ENCODE measurements at places on chromosomes 1 and 21.

- no peak for DNase-seq
These were observed 2.8 kb upstream of the LYPD8 start for GRCh38 chr1:248758352-248758751.

GRCh38 chr1:241611063-241611462, 29.1 kb downstream of the CHML start:
- DNase-seq: peak; percentile 67

DNA sequence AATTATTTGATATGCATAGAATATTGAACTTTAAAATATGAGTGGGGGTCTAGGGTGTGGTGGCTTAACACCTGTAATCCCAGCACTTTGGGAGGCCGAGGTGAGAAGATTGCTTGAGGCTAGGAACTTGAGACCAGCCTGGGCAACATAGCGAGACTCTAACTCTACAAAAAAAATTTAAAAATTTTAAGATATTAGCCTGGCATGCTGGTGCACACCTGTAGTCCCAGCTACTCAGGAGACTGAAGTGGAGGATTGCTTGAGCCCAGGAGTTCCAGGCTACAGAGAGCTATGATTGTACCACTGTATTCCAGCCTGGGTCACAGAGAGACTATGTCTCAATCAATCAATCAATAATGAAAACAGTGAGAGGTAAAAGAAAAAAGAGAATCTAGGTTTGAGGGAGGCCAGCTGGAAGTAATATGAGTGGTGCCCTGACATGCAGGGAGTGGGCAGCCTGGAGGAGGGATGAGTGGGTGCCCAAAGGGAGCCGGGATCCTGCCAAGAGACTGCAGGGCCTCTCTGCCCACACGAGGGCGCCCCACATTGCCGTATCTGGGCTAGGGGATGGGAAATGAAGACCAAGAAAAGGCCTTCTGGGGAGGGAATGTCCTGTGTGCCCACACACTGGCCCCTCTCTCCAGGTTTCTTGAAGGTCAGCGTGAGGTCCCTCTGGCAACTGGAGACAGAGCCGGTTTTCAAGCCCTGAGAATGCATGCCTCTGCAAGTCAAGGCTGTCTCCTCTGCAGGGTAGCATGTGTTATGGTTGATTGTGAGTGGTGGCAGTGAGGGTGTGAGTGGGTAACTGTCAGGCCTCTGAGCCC, 93.9 kb upstream of the PPM1J start:
- peak; percentile 24 for DNase-seq

DNA sequence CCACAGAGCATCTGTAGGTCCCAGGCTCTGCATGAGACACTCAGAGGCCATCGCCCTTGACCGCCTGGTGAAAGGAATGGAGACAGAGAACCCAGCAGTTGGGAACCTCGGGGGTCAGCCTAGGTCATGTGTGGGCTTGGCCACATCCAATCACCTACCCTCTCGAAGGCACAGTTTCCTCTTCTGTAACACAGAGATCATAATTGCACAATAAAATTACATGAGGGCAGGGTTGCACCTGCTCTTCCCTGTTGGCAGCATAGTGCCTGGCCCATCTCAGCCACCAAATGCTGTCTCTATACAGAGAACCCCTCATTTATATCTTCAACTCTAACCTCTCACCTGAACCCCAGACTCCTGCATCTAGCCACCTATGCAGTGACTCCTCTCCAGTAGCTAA, 418.1 kb upstream of the VAMP3 start:
- DNase-seq: no peak

GRCh38 chr1:39655578-39656268, 16.2 kb downstream of the NT5C1A start:
- DNase-seq: no peak

DNA sequence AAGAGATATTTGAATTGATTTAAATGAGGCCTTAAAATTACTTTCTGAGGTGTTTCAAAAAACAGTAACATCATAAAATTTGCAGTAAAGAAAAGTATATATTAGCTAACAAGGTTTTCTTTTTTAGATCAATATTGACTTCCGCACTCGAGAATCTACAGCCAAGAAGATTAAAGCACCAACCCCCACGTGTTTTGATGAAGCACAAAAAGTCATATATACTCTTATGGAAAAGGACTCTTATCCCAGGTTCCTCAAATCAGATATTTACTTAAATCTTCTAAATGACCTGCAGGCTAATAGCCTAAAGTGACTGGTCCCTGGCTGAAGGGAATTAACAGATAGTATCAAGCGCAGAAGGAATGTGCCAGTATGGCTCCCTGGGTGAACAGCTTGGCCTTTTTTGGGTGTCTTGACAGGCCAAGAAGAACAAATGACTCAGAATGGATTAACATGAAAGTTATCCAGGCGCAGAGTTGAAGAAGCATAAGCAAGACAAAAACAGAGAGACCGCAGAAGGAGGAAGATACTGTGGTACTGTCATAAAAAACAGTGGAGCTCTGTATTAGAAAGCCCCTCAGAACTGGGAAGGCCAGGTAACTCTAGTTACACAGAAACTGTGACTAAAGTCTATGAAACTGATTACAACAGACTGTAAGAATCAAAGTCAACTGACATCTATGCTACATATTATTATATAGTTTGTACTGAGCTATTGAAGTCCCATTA, 3.6 kb downstream of the RGS1 start:
- no peak for DNase-seq

GRCh38 chr1:179583771-179584320, 7.8 kb upstream of the TDRD5 start:
- DNase-seq: no peak

- no peak for DNase-seq
These were observed 51.2 kb upstream of the DNAJC6 start for GRCh38 chr1:65258106-65258505.

DNA sequence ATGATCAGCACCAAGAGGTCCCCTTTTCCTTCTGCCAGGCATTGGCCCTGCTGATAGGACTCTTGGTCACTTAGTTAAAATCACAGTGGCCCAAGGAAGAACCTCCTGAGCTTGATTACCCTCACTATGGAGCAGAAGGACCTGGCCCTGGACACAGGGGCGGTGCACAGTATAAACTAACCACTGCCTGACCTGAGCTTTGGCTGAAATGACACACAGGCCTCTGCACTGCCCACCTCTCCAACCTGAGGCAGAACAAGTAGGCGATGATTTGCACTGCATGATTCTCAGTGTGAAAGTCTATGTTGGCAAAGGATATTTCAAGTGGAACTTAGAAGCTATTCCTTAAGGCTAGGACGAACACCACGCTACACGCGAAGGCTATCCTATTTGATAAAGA, 48.5 kb downstream of the CAPN2 start:
- DNase-seq: no peak

DNA sequence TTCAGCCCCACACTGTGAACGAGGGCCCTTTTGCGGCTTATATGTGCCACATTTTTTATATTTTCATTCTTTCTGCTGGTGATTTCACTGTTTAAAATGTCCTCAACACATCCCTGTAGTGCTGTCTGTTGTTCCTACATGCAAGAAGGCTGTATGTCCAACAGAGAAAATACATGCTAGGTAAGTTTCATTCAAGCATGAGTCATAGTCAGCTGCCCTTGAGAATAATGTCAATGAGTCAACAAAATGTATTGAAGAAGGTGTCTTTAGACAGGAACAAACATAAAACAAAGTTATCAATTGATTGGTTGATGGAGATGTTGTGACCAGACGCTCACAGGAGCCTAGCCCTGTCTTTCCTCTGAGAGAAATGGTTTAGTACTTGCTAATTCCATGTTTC, 553.4 kb downstream of the PLPP3 start:
- no peak for DNase-seq

- no peak for DNase-seq
These were observed 18.7 kb downstream of the ETV3 start for GRCh38 chr1:157119448-157119847.

DNA sequence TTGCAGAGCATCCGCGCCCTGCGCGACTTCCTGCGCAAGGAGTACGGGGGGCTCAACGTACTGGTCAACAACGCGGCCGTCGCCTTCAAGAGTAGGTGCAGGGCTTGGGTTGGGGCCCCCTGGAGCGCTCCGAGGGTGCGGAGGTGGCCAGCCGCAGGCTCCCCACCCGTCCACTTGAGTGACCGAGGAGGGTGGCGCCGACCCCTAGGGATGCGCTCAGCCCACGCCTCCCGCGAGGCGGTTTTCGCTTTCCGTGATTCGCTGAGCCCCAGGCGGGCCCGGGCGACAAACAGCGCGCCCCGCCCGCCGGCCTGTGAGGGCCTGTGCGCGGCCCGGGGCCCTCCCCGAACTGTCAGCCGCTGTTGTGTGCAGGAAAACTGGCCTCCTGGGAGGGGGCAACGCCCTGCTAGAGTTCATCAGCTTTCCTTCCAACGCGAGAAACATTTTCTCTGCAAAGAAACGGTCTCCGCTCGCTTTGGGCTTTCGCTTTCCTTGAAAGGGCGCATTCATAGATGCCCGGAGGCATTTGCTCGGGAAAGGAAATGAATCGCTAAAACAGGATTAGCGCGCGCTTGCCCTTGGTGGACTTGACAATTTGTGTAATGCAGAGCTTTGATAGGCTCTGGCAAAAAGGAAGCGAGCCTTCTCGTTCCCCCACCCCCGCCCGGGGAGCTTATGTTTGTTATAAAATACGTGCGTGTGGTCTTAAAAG, 668 bp downstream of the CBR3 start:
- no peak for DNase-seq

DNA sequence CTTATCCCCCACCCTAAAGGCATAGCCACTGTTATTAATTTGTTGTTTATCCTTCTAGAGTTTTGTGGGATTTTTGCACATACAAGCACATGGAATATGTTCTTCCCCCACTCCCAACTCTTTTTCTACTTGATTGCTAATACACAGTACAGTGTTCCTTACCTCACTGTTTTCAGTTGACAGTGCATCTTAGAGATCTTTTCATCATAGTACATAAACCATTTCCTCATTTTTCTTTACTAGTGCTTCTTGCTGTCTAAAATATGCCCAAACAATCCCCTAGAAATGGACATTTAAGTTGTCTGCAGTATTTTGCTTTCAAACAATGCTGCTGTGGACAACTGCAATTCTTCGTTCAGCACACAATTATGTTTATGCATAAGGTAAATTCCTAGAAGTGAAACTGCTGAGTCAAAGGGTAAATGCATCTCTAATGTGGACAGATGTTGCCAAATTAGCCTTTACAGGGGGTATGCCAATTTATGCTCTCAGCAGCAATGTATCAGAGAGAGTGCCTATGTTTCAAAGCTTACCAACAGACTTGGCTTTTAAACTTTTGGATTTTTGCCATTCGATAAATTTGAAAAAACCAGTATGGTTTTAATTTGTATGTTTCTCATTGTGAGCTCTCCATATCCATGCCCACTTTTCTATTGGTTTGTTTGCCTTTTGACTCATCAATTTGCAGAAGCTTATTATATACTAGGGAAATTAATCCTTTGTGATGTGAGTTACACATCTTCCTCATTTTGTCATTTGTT, 132.6 kb downstream of the MRPS6 start:
- DNase-seq: peak; percentile 97

DNA sequence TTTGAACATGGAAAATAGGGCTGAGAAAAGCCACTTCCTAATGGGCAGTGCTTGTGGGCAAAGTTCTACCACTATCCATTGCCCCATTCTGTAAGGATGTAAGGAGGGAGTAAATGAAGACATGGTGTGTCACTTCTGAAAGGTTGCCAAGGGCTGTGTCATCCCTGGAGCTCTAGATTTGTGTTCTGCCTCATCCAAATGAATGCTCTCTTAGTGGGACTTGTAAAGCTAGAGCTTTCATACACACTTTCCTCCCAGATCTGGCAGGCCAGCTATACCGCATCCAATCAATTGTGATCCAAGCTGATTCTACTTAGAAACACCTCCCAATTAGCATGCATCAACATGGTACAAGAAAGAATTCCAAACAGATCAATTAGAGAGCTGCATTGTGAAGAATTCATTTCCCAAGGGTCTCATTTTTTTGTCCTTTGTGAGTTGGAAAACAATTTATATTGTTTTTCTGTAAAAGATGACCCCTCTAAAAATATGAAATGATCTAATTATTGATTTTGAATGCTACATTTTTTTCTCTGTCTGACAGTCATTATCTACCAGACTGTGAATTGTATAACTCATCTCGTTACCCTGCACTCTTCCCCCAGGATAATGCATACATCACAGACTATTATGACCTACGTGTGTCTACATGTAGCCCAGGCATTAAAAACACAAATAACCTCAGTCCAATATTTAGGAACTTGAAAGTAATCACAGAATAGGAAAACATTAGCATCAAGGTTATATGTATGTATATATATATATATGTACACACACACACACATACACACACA, 117.1 kb upstream of the DUSP10 start:
- DNase-seq: no peak

DNA sequence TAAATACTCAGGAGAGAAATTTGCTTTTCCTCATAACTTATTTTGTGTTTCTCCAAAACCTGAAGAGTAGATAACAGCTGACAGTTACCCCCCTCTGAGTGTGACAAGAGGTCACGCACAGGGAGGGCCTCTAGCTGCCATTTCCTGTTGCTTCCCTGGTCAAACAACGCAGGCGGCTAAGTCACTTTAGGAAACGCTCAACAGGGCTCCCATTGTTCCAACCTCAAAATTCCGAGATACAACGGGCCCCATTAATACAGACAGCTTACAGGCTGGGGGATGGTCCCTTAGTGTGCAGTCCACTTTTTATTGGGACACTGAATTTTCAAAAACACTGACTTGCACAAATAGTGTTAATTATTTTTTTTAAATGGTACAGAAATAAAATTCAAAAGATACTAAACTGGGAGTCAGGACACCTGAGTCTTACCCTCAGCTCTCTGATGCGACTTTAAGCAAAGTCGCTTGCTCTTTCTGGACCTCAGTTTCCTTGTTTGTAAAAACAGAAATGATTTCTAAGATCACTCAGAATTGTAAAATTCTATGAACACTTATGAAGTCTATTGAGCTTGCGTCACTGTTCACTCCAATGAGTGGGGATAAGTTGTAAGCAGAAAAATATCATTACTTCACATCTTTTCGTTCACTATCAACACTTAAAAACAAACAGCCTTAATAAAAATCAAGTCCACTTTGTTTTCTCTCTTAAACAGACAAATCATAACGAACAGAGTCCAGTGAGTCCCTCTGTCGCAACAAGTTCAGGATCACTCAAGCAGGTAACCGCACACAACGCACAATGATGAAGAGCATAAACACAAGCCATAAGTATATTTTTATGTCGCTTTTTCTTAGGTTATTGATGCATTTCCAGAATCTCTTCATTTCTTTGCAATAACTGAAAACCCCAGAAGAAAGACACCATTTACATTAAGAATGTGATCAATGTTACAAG, 13.5 kb downstream of the LZIC start:
- no peak for DNase-seq

- no peak for DNase-seq
These were observed 17.7 kb downstream of the FOXJ3 start for GRCh38 chr1:42317308-42317707.

GRCh38 chr1:160795951-160796383, at the start of gene LY9:
LY9 (plus strand) TSS chr1:160796174; CDS start chr1:160796188, 14 bp downstream.
- no peak for DNase-seq

GRCh38 chr1:194830387-194830786, 1644.0 kb upstream of the B3GALT2 start:
- DNase-seq: no peak

- no peak for DNase-seq
These were observed 123.8 kb downstream of the PCBP3 start for GRCh38 chr21:45767071-45768006.

- no peak for DNase-seq
These were observed 60.1 kb upstream of the LAMC2 start for GRCh38 chr1:183126000-183126366.

Data from NCI-H1694 treated with DMSO at 0.1 percent for 48 hours (cell line).